NCI-H2107 (cell line): ENCODE measurements at places on chromosomes 7 and 10.

DNA sequence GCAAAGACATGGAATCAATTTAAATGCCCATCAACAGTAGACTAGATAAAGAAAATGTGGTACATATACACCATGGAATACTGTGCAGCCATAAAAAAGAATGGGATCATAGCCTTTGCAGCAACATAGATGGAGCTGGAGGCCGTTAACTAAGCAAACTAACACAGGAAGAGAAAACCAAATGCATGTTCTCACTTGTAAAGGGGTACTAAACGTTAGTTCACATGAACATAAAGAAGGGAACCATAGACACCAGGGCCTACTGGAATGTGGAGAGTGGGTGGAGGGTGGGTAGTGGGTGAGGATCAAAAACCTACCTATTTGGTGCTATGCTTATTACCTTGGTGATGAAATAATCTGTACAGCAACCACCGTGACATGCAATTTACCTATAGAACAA, 78.4 kb upstream of the GSDME start:
- DNase-seq: no peak

GRCh38 chr10:110074758-110075671, 67.2 kb downstream of the ADD3 start:
- DNase-seq: no peak

GRCh38 chr7:100575746-100576383, 2.2 kb upstream of the SAP25 start:
- DNase-seq: no peak

DNA sequence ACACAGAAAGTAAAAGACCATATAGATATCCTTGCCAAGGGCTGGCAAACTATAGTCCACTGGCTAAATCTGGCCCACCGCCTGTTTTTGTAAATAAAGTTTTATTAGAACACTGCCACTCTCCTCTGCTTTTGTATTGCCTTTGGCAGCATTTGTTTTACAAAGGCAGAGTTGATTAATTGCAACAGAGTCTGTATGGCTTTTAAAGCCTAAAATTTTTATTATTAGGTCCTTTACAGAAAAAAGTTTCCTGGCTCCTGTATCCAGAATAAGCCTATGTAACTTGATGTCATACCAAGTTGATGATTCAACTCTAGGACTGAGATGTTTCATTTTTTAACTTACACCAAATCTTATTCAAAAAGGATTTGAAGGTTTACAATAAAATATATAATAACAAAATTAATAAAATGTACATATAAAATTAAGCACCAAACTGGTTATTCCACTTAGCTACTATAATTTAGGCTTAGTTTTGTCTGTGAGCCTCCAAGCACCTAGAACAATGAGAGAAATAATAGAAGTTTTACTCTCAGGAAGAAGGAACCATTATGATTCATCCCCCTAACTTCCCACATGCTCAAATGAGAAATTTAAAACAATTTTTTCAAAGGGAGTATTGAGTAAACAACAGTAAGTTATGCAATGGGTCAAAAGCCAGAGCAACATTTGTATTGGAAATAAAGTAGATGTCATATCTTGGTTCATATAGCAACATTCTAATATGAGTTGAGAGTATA, 31.9 kb downstream of the CPED1 start:
- DNase-seq: no peak

- no peak for DNase-seq
These were observed 12.5 kb upstream of the PFKP start for GRCh38 chr10:3054851-3055199.

DNA sequence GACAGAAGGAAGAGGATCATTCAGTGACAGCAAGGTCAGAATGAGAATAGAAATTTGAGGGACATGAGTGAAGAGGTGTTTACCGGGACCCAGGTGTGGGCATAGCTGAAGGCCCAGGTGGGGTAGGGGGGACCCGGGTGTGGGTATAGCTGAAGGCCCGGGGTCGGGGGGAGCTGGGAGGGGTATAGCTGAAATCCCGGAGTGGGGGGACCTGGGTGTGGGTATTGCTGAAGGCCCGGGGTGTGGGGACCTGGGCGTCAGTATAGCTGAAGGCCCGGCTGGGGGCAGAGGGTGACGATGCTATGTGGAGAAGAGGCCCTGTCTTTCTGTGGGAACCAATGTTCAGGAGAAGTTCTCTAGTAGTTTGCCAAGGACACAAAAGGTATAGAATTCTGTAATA, 183.0 kb upstream of the PITRM1 start:
- DNase-seq: no peak

- no peak for DNase-seq
These were observed 135.3 kb downstream of the ICA1 start for GRCh38 chr7:8126601-8127167.

DNA sequence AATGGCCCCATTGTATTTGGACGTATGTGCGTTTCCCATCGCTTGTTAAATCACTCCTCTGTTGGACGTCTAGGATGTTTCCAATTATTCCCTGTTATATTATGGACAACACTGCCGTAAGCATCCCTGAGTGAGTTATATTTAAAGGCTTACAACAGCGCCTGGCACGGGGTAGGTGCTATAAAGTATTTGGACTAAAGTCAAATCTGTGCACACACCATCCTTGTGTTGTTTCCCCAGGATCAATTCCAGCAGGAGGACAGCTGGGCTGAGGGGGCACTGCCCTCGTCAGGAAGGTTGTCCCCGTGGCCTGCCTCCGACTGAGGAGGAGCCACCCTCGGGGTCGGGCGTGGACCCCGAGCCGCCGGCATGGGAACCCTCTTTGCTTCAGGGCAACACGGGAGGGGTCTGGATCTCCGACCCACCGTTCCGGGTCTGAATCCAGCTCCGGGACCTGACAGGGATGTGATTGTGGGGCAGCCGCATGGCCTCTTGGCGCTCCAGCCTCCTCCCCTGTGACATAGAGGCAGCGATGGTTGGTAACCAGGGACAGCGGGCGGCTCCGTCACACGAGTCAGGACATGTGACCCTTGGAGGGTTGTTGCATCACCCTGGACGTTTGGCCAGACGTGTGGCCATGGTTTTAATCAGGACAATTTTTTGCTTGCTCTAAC, 1.5 kb upstream of the JAKMIP3 start:
- DNase-seq: no peak

- DNase-seq: no peak
These were observed 7.4 kb downstream of the ARHGAP21 start for GRCh38 chr10:24716295-24716694.

DNA sequence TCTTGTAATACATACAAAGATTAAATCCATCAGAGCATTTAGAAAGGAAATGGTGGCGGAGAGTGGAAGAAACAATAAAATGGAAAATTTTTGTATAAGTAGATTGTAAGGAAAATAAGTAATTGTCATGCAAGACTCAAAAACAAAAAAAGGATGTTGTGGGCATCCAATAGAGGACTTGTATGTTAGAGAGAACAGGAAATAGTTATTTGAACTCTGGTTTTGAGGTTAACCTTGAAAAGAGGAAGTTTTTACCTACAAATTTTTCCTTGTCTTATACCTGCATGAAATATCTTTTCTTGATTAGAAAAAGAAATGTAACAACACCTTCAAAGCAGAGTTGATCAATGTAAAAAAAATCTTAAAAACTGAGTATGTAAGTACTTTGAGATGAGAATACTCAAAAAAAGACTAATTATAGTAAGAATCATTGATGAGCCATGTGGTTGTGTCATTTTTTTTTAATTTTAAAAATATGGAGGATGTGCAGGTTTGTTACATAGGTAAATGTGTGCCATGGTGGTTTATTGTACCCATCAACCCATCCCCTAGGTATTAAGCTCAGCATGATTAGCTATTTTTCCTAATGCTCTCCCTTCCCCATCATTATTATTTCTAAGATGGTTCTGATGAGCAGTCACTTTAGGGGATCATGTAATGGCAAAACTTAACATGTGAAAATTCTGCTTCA, 11.9 kb downstream of the TMEM106B start:
- no peak for DNase-seq

- DNase-seq: peak; percentile 72
These were observed 36.3 kb downstream of the TRIL start for GRCh38 chr7:28921822-28922221.

- no peak for DNase-seq
These were observed 213.6 kb upstream of the FZD1 start for GRCh38 chr7:91050677-91051076.

DNA sequence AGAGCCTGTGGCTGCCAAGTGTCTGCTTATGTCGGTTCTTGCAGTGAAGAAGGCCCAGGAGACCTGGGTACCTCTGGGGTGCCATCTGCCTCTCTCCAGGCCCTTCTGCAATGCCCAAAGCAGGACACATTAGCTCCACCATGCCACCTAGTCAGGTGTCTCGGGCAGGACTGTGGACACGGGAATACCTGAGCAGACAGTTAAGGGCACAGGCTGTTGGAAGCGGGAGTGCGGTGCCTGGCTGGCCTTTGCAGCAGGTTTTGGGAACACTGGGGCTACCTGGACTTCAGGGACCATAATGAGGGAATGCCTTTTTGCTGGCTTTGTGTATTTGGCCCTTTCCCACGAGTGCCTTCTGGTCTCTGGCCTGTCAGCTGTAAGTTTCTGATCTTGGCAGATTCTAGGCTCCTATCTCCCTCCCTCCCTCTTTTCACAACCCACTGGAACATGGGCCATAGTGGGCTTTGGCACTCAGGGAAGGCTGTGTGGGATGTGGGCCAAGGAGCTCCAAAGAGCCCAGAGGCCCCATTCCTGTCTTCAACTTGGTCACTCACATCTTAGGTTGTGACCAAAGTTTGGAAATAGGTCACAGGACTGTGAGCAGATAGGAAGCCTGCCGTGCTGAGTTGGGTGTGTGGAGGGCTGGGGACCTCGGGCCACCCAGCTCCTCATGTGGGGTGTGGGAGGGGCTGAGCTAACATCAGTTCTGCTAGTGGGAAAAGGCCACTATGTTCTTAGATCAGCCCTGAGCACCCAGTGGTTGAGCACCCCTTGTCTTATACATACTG, 41.5 kb upstream of the CXCL12 start:
- DNase-seq: no peak

- no peak for DNase-seq
These were observed 337.8 kb downstream of the NRG3 start for GRCh38 chr10:82212753-82213152.

- DNase-seq: no peak
These were observed 408.7 kb upstream of the ADARB2 start for GRCh38 chr10:2145926-2146478.

- no peak for DNase-seq
These were observed 272.7 kb downstream of the CELF2 start for GRCh38 chr10:11290156-11290890.

DNA sequence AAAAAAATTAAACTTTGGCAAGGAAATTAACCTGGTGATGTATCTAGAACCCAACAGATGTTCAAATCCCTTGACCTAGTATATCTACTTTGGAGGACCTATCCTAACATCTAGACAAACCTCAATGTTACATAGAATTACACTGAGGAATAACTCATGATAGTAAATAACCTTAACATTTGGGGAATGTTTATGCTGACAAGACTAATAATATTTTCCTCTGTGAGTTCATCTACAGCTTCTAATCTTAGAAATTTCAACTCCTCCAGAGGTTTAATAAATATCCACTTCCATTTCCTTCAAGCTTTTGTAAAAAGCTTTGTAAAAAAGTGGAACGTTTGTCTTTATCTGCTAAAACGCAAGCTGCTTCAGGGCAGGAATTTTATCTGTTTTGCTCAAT, 12.7 kb downstream of the HIPK2 start:
- no peak for DNase-seq

GRCh38 chr7:79320741-79321473, 132.6 kb downstream of the MAGI2 start:
- no peak for DNase-seq

DNA sequence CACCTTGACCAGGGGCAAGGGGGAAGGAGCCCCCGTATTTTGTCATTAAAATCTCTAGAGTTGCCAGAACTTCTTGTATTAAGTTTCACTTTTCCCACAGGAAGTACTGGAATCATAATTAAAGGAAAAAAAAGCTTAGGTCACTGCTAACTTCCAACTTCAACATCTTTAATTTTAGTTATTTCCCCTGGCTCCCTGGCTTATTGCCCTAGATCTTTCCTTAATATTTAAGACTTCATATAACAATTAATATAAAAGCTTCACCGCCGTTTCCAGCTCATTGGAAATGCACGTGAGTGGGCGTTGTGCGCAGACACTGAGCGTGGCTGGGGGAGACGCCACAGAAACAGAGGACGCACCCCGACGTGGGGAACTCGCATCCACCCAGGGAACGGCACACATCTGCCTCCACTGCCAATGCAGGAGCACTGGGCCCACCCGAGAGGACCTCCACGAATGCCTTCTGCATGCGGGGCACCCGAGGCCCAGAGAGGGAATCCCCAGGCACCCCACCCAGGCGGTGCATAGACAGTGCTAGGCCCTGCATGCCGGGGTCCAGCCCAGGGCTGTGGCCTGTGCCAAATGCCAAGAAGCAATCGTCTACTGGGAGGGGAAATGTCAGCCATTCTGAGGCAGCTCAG, 72.2 kb downstream of the ADARB2 start:
- no peak for DNase-seq

- DNase-seq: no peak
These were observed at the start of gene AMPH for GRCh38 chr7:38630720-38631673. Gene AMPH, minus strand, starts transcription at chr7:38631373. Its CDS starts 22 bp downstream, at chr7:38631351.

- DNase-seq: no peak
These were observed 152.0 kb downstream of the SVIL start for GRCh38 chr10:29482591-29483431.

DNA sequence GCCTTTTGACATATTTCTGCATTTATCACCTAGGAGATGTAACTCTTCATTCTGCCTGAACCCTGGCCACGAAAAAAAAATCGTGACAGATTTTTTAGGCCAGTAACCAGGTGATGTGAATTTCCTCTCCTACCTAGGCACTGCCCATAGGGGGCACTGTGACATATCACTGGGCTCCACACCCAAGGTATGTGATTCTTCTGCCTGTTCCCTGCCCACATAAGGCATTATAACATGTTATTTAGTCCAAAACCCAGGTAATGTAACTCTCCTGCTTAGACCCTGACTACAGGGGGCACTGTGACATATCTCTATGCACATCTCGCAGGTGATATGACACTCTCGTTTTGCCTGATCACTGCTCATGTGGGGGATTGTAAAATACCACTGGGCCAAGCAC, 29.5 kb upstream of the ZNF107 start:
- DNase-seq: no peak

GRCh38 chr7:481219-481930, 38.3 kb downstream of the PDGFA start:
- DNase-seq: no peak

DNA sequence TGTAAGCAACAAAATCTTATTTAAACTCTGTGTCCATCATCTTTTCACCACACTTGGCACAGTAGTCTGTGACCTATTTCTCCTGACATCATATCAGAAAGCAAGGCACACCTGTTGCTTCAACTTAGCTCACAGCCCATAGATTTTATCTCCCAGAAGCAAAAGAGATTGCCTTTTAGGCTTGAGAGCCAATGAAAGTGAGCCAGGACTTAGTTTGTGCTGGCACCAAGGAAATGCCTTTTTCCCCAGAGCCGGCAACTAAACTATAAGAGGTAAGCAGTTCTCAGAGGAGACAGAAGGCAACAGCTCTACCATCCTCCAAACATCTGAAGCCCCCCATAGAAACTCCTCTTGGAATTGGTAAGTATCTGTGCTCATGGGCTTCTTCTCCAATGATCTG, at the start of gene ACSM6:
Gene ACSM6, plus strand, starts transcription at position 295 of the 400 bp plus-strand sequence. CDS start 248 bp downstream, outside the sequence.
- no peak for DNase-seq
